Suppressor macrophage treated with lipopolysaccharide for 1 hour (primary cell): ENCODE measurements at places on chromosomes 11 and 22.

- no peak for DNase-seq
Measured at GRCh38 chr11:100830978-100831732, 144.1 kb downstream of the ARHGAP42 start.

DNA sequence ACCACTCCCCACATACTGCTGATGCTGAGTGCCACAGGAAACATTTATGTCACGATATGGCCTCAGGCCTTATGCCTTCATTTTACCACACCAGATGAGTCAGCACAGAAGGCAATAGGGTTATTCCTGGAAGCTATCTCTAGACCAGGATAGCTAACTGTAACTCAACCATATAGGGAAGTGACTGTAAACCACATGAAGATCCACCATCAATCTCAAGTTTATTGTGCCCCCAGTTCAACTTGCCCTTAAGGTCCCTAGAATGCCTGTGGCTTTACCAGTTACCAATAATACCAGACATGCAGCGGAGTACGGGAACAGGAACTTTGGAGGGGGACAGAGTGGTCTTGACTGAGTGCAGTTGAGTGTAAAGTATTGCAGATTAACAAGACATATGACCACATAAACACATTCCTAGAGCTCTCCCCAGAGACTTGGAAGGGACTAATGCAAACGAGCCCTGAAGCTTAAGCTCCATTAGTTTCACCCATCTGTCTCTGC is 180.9 kb downstream of the KIF18A start:
- no peak for DNase-seq

DNA sequence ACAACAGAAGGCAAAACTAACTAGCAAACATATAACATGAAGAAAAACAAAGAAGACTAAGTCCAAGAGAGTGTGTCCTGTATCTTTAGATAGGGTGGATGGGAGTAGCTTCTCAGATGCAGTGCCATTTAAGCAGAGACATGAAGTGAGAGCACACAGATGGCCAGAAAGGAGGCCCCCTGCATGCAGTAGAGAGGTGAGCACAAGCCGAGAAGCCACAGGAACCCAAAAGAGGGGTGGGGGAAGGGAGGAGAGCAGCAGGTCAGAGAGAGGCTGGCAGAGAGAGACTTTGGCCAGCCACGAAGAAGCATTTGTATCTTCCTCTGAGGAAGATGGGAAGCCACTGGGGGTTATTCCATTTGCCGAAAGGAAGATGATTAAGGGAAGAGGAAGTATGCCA is 86.7 kb downstream of the NTM start:
- DNase-seq = no peak

DNA sequence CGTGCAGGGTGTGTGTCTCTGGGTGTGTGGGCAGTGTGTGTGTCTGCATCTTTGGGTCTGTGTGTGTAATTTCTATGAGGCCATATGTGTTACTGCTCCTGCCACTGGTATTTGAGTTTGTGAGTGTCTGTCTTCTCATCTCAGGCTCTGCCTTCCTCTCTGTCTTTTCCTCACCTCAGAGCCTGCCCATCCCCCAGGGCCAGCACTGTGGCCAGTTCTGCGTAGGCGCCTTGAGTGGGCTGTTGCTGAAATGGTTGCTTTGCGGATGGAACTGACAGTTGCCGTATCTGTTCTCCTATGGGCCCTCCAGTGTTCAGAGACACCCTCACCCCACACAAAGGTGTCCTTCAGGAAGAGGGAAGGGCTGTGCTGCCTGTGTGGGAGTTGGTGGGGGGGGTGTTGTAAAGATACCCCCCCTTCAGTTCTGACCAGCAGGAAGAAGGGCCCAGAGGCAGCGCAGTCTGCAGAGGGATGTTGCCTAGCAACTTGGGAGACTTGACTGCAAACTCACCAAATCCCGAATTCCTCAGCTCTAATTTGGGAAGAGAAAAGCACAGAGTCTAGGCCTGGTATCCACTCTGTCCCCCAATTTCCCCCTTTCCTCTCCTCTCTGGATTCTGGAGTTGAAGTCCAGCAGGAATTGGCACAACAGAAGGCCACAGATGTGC is 2.0 kb upstream of the NRGN start:
- no peak for DNase-seq

- no peak for DNase-seq
Measured at GRCh38 chr11:64801158-64801464, 1.9 kb downstream of the MAP4K2 start.

GRCh38 chr11:118885831-118886565 is 2.3 kb downstream of the CXCR5 start:
- DNase-seq = peak; percentile 66
